ENCODE measurements at places on chromosomes 12 and 14.
A peak's percentile ranks its signal among the peaks of the same experiment; 100 is the strongest.

- DNase-seq, result no peak
Observed at GRCh38 chr12:42156232-42156631, 11.6 kb upstream of the GXYLT1 start.

DNA sequence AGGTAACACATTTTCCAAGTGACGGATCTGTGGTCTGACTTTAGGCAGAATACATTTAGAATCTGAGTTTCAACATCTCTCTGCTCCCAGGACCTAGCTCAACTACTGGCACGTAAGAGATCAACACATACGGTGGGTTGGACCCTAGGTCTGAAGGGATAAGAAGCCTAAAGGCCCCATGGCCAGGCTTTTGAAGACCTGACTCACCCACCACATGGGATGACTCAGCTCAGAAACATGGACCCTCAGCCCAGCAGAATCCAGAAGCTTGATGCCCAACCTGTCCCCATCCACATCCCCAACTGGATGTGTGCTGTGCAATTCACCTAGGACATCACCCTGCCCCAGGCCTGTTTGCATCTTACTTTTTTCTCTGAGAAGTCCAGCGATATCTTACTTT, 770.2 kb downstream of the BCL11B start:
- DNase-seq, result no peak

DNA sequence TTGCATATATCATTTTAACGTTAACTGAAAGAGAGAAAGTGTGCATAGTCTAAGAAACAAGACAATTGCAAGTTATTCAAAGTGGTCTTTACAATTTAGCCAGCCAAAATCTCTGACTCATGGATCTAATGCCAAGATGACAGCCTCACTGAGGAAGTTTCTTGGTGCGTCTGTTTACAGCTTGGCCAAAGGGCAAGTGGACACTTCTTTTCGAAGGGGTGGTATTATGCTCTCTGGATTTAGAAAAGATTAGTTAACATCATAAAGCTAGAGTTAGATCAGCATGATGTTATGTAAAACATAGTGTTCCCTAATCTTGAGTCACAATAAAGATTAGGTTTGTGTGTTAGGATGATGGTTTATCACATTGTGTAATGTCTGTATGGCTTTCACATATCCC, 51.5 kb upstream of the SLC2A13 start:
- DNase-seq, result no peak

- DNase-seq, result no peak
Observed at GRCh38 chr12:3336606-3337311, 154.2 kb upstream of the PRMT8 start.

DNA sequence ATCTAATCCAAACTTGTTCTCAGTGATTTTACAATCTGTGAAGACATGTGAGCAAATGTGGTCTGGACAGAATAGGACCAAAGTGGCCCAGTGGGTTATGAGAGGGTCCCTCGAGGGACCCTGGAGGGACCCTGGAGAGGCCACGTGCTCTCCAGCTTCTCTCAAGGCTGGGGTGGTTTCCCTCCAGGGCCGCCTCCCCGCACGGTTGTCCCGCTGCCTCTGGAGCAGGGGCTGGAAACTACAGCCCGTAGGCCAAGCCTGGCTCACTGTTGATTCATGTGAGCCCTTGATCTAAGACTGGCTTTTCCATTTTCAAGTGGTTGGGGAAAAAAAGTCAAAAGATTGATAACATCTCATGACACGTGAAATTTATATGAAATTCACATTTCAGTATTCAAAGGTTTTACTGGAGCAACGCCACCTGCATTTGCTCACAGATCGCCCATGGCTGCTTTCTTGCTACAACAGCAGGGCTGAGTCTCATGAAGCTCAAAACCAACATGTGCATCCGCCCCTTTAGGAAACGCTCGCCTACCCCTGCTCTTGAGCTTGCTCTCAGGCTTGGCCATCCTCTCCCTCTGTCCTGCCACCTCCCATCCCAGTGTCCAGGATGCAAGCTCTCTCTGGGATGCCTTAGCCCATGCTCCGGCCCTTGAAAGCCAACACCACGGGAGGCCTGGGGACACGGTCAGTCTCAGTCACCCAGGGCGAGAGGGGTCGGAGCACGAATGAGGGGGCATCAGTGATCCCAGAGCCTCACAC, 12.1 kb upstream of the LRTM2 start:
- DNase-seq, result no peak

DNA sequence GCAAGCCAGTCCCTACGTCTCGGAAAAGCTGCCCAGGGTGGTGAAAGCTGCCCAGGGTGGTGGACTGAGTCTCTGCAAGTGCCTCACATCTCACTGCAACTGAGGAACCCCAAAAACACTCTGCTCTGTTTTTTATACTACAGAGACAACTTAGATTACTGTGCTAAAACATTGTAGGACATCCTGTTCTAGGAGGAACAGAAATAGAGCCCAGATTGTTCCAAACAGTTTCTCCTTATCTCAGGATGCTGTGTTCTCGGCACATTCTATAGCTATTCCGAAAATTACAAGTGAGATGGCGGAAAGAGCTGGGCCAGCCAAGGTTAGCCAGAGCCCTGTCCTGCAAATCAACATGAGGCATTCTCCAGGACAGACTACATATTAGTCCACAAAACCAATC, 138.7 kb downstream of the LRIG3 start:
- DNase-seq, result no peak

DNA sequence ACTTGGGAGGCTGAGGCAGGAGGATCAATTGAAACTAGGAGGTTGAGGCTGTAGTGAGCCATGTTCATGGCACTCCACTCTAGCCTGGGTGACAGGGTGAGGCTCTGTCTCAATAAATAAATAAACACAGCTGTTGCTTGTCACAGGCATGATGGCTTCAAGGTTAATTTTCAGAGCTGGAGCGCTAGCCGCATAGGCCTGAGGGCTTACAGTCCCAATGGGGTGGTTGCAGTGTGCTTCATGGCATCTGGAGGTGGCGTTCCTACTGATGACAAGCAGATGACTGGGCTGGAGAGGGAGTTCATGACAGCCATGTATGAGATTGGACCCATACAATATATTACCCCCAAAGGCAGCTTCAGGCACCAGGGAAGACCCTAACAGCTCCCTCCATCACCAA, 1.6 kb upstream of the FMNL3 start:
- no peak for DNase-seq

DNA sequence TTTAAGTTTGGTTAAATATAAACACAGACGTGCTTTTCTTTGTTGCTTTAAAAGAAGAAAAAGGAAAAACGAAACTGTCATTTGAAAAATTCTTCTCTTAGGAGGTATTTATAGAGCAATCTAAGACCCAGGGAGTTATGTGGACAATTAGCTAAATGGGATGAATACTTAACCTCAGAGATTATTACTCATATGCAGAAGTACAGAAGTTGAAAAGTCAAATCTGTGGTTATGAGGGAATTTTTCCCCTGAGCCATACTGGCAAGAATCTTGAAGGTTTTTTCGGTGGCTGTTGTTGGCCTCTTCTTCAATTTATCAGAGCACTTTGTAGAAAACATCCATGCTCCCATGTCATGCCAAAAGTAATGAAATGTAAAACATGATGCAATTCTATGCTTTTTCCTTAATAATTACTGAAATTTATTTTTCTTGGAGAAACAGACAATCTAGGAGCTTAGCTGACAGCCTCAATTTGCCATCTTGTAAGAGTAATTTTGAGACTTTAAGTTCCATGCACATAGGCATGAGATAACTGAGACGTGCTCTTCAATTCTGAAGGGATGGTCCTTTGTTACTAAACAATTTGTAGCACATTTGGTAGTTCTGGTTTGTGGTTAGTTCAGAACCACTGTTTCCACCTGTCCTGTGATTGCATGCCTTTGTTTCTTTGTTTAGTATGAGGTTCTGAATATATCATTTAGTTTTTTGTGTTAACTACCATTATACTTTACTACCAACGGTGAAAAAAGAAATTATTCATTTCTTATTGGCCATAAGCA, 126.6 kb downstream of the BCAT1 start:
- no peak for DNase-seq

DNA sequence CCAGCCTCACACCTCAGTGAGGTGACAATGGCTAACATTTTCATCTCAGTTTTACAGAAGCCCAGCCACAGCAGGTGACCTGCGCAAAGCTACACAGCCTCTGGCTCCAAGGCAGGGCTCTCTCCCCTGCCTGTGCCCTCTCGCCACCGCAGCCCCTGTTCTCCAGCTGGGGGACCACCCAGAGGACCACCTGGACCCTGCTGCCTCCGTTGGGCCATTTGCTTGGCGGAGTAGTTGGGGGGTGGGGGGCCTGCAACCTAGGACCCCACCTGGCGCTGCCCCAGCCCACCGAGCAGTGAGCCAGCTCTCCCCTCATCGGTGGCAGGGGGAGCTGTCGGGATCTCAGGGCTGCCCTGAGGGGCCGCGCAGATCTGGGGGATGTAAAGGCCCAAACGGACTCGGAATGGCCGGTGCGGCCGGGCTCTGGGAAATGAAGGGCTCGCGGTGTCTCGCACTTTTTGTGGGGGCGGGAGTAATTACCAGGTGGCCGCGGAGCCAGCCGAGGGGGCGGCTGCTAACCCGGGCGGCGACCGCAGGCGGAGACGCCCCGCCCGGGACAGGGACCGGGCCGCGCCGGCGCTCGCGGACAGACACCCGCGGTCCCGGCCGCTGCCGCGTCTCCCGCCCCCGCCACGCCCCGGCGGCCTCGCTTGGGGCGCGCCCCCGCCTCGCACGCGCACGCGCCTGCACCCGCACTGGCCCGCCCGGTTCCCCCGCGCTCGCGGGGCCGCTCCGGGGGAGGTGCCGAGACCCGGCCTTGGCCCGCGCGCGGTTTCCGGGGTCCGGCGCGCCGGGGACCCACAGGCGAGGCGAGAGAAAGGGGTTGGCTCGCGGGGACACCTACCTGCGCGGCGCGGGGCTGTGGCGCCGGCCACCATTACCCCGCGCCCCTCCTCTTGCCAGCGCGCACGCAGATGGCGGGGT, 8.6 kb upstream of the GPR68 start:
- DNase-seq, result peak; percentile 57

- no peak for DNase-seq
Observed at GRCh38 chr12:75862692-75863471, 168.7 kb downstream of the PHLDA1 start.

- no peak for DNase-seq
Observed at GRCh38 chr12:12228402-12228801, 38.4 kb downstream of the LRP6 start.

- no peak for DNase-seq
Observed at GRCh38 chr12:490260-490659, 30.5 kb downstream of the B4GALNT3 start.

GRCh38 chr14:68978172-68978911, 760 bp downstream of the ACTN1 start:
- peak; percentile 34 for DNase-seq

DNA sequence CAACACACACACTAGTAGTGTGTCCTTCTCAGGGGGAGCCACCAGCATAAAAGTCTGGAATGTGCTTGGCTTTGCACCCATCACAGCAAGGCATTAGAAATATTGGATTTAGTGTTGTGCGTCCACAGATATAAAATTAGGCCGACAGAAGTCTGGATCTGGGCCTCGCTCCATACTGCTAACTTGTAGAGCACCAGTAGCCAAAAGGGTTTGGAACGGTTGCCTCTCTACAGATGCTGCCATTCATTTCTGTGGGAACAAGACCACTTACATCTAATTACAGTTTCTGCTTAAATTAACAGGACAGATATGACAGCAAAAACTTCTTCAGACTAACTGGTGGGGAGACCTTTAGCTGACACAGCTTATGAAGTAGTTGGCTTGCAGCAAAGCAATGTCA, 94.2 kb downstream of the EXOC5 start:
- no peak for DNase-seq

DNA sequence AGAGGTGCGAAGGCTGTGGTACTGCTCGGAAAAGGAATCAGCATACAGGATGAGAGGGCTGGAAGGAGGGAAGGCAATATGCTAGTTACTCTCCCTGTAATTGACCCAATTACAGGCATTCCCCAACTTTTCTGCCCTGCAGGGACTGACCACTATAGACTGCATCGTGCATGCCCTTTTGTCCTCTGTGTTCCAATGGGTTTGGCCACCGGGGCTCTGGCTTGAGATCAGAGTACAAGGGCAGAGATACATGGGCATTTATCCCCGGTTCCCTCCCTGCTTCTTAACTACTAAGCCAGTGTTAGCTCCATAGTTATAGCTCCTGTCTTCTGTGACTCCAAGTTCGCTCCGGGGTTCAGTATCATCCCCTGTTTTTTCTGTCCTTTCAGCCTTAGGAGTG, 59.7 kb downstream of the GTF2A1 start:
- no peak for DNase-seq

DNA sequence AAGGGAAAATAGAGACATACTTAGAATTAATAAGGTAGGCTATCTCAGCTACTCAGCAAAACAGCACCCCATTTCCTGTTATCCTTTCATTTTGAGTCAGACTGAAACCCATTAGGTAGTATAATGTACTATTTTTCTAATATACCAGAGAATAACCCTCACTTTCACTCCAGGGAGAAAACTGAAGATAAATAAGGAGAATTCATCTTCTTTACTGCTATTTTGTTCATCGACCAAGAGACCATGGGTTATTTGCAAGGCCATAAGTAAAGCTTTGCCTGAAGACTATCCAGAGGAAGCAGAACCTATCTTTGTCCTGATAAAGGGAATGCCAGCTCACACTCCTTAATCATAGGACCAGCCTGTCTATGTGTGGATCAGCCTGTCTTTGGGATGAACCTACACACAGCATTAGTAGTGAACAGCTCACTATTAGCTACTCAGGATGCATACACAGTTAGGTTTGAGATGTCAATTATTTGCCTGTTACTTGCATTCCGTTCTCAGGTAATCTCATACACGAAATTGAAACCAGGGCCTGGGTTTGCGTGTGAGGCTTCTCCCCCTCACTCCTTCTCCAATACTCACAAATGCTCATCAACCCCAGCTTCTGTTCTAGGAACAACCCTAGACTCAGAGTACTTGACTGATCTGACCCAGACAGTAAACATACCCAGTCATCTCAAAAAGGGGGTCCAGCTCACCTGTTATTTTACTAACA, 124.4 kb downstream of the DAD1 start:
- DNase-seq, result no peak

GRCh38 chr14:96634896-96635295, 132.7 kb downstream of the PAPOLA start:
- no peak for DNase-seq

DNA sequence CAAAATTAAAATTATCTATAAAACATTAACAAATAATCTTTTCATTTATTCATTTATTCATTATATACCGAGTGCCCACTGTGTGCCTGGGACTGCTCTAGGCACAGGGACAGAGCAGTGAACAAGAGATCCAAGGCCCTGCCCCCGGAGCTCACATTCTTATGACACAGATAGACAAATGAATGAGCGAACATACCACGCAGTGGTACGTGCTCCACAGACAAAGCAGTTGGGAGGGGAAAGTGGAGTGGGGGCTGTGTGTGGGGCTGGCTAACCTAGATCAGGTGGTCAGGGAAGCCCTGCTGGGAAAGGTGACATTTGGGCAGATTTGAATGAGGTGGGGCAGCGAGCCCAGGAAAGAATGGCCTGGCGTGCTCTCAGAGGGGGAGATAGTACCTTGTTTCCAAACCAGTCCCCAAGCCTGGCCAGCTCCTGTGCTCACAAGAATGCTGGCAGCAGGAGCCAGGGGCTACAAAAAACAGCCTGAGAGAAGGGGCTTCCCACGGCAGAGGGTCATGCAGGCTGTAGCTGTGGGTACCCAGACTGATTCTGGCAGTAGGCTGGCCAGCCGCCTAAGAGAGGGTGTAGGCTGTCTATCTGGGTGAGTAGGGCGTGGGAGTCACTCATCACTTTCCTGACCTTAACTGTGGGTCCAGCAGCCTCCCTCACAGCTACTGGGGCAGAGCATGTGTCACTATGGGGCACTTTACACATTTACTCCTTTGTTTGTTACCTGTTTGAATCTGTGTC, 57.8 kb upstream of the ACTN1 start:
- no peak for DNase-seq

- DNase-seq, result no peak
Observed at GRCh38 chr12:106980944-106981343, 6.0 kb downstream of the MTERF2 start.

- DNase-seq, result no peak
Observed at GRCh38 chr14:24110060-24110459, 4.5 kb upstream of the DCAF11 start.

Measured in stimulated activated CD8-positive, alpha-beta memory T cell treated with anti-CD3 and anti-CD28 coated beads, Interleukin-12 subunit alpha, Interleukin-12 subunit beta, amount 100 ng/mL, for 4 hours (primary cell).